ENCODE measurements at places on chromosomes 4 and X. TPM values are rescaled to one million over a fixed set of nuclear protein-coding genes. Genes with fewer than 3 reads are reported as not detected.

DNA sequence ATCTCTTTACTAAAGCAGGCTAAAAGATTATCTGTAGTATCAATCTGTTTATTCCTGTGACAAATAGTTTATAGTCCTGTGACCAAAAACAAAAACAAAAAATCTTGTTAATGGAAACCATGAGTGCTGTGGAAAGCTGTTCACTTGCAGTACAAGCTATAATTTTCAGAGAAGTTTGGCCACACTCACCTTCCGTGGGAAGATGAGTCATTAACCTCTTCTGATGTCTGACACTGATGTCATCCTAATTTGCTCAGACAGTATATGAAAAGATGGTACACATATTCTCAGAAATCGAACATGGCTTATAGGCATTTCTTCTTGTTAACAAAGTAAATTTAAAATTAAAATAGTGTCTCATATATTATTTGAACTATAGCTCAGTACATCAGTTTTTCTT lies 19.9 kb upstream of the ENPP6 start:
- DNase-seq = peak; percentile 80

DNA sequence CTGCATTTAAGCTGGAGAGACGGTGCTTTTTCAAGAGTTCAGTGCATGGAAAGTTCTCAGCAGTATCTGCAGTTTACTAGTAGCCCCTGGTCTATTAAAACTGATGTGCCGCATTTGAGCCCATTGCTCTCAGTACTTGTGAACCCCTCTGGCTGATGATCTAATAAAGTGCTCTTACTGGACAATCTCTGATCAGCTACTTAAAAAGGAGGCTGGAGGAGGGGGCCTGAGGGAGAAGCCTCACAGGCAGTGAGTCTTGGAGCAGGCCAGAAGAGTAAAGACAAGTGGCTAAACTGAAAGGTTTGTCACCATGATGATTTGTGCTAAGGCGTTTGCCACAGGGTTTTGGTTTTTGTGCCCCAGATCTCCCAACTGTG lies 138.5 kb downstream of the ARX start:
- no peak for DNase-seq

DNA sequence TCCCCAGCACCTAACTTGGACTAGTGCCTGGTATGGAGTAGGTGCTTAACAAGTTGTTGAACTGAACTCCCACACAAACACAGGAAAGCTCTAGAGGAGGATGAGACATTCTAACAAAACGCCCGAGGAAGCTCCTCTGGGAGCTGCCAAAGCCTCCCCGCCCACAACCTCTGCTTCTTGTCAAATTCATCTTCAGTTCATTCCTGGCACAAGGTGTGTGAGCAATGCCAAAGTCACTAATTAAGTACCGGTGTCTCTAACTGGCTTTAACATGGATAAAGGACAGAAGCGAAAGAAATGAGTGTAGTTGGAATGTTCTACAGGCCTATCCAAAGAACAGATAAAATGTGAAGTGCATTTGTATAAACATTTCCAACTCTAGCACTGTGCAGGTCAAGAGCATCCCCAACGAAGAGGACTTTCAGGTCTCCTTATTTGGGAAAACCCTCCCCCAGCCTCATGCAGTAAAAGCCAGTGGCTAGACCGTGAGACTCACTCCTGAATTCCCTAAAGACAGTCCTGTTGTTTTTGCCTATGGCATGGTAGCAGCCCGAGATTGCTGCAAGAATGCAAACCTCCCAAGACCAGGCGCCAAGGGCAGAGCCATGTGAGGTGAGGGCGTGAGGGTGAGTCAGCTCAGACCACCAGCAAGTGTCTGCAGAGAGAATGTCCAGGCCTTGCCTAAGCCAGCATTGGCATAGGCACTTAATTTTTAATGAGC lies 72.2 kb upstream of the KLF3 start:
- no peak for DNase-seq

Gene GLRA2
- total RNA-seq = not detected

- DNase-seq = no peak
These were observed 18.9 kb downstream of the GAK start for GRCh38 chr4:913280-913618.

DNA sequence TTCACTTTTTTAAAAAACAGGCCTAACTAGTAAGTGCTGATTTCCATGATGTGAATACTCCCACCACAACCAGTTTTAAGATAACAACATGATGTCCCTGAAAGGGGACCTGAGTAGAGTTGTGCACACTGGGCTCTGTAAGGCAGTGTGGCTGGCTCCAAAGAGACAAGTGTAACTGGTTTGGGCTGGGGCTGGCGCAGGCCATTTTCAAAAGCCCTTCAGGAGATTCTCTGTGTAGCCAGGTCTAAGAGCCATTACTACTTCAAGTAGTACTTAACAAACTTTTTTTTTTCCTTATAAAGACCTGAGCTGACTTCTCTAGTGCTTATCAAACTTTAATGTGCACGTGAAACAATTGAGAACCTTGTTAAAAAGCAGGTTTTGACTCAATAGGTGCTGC lies 4.3 kb downstream of the QRFPR start:
- DNase-seq = no peak

DNA sequence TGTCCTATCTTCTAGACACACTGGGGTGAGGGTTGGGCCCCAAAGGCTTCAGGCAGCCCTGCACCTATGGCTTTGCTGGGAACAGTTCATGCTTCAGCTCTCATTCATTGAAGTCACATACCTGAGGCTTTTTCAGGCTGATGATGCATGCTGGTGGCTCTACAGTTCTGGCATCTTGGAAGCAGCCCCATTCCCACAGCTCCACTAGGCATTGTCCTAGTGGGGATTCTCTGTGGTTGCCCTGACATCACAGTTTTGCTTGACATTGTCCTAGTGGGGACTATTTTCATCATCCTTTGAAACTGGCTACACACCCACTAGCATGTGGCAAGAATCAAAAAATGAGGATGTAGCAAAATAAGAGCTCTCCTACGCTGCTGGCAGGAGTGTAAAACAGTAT lies 37.7 kb upstream of the C4orf17 start:
- DNase-seq = no peak

Gene SERTM2
- not detected for total RNA-seq

Gene RNF128
- total RNA-seq = not detected

- DNase-seq = no peak
These were observed 111.2 kb upstream of the PLS3 start for GRCh38 chrX:115449742-115450141.

DNA sequence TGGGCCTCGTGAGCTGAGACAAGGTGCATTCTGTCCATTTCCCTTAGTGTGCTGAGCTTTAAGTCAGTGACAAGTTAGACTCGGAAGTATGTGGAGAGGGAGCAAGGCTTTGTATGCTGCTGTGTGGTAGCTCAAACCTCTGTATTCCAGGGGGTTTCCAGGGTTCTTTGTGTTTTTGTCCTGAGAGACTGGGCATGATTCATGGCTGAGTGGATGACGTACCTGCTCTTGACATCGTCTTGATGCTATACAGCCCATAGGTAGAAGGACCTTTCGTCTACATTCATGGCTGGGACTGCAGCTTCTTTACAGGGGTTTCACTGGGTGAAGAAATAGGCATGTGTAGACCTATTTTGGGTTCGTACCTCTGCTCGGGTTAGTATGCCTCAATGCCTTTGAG lies 162.7 kb upstream of the WDR1 start:
- DNase-seq = no peak

DNA sequence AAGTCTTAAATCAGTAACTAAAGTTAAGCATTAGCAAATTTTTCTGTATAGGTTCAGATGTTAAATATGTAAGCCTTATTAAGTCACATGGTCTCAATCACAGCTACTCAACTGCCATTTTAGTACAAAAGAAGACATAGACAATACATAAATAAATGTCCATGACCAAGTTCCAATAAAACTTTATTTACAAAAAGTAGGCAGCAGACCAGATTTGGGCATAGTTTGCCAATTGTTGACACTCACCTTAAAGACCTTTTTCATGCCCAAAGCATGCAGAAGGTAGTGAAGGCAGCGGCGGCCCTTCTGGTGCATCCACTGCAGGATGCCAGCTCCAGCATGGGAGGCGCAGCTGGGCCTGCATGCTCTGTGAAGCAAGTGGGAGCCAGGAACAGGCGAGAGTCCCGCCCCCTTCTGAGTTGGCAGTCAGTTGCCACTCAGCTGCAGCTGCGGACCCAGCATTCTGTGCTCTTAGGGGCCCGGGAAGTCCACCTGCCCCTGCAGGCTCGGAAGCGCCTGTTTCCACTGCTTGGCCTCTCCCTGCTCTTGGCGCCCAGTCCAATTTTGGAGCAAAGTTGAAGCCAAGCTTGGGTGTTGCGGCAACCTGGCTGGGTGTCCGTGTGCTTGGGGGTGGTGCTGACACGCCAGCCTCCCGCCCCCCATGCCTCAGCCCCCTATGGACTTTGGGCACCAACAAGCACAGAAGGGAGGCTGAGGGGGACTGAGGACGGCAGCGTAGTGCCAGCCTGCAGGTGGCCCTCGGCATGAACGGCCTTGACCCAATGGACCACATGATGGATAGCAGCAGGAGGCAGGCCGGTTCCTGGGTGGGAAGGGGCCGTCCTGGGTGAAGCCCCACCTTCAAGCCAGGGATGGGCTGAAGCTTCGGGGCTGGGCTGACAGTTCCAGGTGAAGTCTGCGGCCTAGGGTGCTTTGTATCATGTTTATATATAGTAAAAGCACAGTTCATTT lies 42.4 kb upstream of the PABPC4L start:
- DNase-seq = no peak

DNA sequence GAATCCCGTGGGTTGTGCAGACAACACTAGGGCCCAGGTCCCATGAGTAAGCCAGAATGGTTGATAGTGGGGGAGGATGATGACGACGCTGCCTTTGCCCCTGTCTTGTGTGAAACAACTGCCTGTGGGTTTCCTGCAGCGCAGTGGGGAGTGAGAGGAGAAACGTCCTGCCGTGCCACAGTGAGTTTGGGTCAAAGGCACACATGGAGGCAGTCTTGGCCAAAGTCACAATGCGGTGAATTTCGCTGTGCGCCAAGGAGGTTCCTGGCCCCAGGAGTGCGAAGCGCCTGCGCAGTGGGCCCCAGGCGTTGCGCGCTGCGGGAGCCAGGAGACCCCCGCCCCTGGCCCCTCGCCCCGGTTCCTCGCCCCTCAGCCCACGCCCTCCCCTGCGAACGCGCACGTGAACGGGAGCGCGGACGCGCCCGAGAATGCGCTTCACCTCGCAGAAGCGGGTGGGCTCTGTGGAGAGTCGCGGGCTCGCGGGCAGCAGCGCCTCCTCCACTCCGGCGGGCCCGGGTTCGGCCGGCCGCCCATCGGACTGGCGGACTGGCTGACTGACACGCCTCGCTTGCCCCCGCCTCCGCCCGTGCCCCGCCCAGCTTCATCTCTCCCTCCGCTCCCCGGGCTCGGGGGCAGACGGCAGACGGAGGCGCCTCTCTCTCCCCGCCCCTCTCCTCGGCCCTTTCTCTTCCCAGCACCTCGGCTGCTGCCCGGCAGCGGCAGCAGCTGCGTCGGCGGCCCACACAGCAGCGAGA lies at the start of gene NUDT10:
Gene NUDT10, plus strand, starts transcription at position 635 of the 755 bp plus-strand sequence. CDS start 144 bp downstream, outside the sequence.
- DNase-seq = peak; percentile 63

DNA sequence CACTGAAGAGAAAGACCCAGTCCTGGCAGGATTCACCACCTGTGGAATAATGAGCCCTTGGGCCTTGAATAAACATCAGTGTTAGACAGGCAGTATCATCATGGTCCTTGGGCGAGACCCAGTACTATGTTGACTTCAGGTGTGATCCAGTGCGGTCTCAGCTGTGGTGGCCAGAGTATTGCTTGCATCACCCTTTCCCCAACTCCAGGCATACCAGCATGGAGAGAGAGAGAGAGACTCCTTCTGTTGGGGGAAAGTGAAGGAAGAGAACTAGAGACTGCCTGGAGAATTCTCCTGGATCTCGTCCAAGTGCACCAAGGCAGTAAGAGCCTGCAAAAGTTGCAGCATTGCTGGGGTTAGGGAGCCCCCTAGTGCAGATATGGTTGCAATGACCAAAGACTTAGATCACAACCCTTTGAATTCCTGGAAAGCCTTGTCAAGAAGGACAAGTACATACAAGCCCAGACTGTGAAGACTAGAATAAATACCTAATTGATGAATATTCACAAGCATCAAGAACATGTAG lies 61.1 kb upstream of the VAMP7 start:
- DNase-seq = peak; percentile 60

DNA sequence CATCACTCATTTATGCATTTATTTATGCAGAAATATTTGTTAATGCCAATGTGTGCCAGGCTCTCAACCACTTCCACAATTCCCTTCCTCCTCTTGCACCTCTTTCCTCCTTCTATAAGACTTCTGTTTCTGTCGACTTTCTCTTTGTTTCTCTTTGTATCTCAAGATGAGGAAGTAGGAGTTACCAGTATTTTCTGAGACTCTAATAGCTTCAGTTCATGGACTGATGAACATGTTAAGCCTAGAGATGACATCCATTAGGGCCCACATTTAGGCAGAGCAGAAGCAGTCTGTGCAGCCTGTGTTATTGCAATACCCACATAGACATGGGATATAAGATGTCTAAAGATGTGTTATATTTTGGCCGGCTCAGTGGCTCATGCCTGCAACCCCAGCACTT lies 241.8 kb upstream of the SMIM31 start:
- no peak for DNase-seq

- no peak for DNase-seq
These were observed 494.2 kb upstream of the MAGEB2 start for GRCh38 chrX:29721152-29721551.

- DNase-seq = no peak
These were observed 681.4 kb downstream of the GABRG1 start for GRCh38 chr4:45442466-45442865.

- DNase-seq = no peak
These were observed 107.7 kb downstream of the PHEX start for GRCh38 chrX:22139822-22140221.

DNA sequence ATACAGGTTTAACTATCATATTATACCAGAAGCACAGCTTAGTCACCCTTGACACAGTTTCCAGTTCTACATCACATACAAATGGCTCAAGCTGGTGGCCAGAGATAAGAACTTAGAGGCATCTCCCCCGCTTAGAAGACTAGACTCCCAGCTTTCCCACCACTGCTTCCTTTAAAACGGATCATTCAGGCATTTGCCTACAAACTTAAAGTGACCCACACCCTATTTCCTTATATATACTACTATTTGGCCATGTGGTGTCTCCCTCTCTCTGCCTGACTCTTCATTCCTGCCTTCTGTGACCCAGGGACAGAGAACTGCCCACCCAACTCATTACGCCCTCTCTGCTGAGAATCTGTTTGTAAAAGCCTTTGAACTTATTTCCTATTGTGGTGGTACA lies 781.2 kb upstream of the DIAPH2 start:
- DNase-seq = no peak

Gene TSPYL2
- total RNA-seq = 18.1 TPM

Gene PITX2
- total RNA-seq = not detected

Gene ZFYVE28
- 6.1 TPM for total RNA-seq

DNA sequence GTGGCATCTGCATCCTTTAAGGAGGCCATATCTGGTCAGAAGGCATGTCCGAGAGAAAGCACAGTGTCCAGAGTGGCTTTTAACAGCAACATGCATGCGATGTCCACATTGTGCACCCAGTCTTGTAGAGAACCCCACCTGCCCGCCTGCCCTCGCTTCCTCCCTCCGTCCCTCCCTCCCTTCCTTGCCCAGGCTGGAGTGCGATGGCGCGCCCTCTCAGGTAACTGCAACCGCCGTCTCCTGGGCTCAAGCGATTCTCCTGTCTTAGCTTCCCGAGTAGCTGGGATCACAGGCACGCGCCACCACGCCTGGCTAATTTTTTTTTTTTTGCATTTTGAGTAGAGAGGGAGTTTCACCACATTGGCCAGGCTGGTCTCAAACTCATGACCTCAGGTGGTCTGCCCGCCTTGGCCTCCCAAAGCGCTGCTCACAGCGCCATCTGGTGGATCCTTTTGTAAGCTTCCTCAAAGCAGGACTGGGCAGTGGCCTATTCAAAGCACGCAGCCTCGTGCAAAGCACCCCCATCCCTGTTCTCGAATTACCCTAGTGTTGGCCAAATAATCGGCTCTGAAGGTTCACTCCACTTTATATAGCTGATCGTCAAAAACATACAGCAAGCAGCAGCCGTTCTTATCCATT lies 15.0 kb downstream of the BRCC3 start:
- peak; percentile 45 for DNase-seq

Measured in activated CD8-positive, alpha-beta T cell treated with anti-CD3 and anti-CD28 coated beads, Interleukin-2, amount 10 ng/mL, durations not matched to agents 7 days and 5 days (primary cell).